ENCODE measurements at places on chromosomes 6 and 20.

DNA sequence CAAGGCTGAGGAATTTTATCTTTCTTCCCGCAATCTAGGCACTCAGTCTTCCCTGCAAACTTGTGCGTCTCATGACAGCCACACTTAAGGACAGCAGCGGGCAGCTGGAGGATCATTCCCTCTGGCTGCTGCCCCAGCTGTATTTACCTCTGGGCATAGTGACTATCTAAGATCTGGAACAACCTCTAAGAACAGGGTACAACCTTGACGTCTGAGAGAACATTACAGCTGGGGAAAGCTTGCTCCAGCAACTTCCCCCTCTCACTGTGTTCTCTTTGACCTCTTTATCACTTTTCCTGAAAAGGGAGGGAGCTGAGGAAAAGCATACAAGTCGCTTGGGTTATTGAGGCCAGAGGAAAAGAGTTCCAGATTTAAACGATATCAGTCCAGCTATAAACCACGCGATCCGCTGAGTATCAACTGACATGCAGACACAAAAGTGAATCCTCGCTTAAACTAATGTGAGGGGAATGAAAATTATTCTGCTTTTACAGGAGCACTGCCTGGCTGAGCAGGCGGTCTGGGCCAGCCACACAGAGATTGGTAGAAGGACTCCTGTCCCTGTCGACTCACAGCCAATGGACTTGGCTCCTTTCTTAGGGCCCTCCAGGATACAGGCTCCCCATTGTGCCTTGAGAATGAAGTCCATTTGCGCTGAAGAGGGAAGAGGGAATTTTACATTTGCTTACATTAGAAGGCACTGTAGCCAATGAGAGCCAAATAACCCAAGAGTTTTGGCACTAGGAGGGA lies 153.3 kb downstream of the QRSL1 start:
- no peak for DNase-seq

DNA sequence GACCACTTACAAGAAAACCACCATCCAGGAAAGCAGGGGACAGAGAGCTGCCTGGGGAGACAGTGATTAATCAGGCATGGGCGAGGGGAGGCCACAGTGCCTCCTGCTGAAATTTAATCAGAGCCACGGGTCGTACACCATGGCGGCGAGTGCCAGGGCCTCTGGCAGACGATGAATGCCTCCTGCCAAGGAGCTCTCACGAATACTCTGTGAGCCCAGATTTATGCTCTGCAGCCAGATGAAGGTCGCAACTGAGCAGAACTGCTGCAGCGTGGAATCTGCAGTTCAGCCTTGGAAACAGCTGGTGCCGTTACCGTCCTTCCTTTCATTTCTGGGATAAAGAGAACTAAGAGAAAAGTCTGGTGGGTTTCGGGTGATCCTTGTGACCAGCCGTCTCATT lies 85.6 kb downstream of the BFSP1 start:
- no peak for DNase-seq

GRCh38 chr20:6806275-6806674 lies 38.8 kb downstream of the BMP2 start:
- DNase-seq, result no peak

- no peak for DNase-seq
These were observed 71.6 kb downstream of the NFATC2 start for GRCh38 chr20:51470907-51471411.
